ENCODE measurements at places on chromosomes 16 and 17. TPM values are rescaled to one million over a fixed set of nuclear protein-coding genes. Genes with fewer than 3 reads are reported as not detected.

The PRSS8 gene
- not detected for total RNA-seq

The NAGS gene
- 0.21 TPM for total RNA-seq

The ERI2 gene
- 2.3 TPM for total RNA-seq

The CD300LF gene
- total RNA-seq = 1.9 TPM

The RHBDL3 gene
- total RNA-seq = 0.15 TPM

The KRTAP4-4 gene
- total RNA-seq = not detected

The CAPNS2 gene
- not detected for total RNA-seq

- DNase-seq = no peak
- H3K36me3 ChIP-seq = no peaks in the 10 kb centered on the region
- no peak overlapping the region for H3K4me3 ChIP-seq
- H3K27me3 ChIP-seq = no peaks in the 10 kb centered on the region
Observed at GRCh38 chr17:35127751-35128514, 6.5 kb downstream of the FNDC8 start.

GRCh38 chr17:64096037-64096436 lies 33.9 kb downstream of the ERN1 start:
- DNase-seq = no peak
- H3K36me3 ChIP-seq = peaks cover 8% of the 10 kb centered on the region
- no peaks in the 10 kb centered on the region for H3K27me3 ChIP-seq
- H3K27ac ChIP-seq = peak overlapping the region; percentile 78

- peaks cover 8% of the 10 kb centered on the region for H3K4me1 ChIP-seq
- no peaks in the 10 kb centered on the region for H3K27me3 ChIP-seq
- no peak overlapping the region for H3K4me3 ChIP-seq
- no peak overlapping the region for H3K27ac ChIP-seq
- H3K36me3 ChIP-seq = no peaks in the 10 kb centered on the region
- DNase-seq = no peak
Observed at GRCh38 chr17:21132428-21132827, 5.7 kb downstream of the DHRS7B start.

GRCh38 chr16:23409522-23409921 lies 43.5 kb downstream of the COG7 start:
- H3K36me3 ChIP-seq = peaks cover 8% of the 10 kb centered on the region
- no peak overlapping the region for H3K27ac ChIP-seq
- H3K27me3 ChIP-seq = no peaks in the 10 kb centered on the region
- no peak for DNase-seq
- H3K4me3 ChIP-seq = no peak overlapping the region

DNA sequence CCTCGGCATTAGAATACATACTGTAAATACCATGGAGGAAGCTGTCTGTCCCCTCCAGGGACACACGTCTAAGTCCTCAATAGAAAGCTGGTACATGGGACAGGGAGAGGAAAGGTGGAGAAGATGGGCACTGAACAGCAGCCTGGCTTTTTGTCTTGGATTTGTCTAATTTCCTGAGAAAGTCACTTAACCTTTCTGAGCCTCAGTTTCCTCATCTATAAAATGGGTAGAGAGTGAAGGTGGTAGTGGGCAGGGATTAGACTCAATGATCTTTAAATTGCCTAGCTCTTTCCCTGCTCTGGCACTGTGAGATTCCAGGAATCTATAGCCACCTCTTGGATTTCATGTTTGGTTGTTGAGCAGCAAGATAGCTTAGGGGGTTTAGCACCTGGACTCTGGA lies 96.2 kb downstream of the ASIC2 start:
- no peak overlapping the region for H3K4me3 ChIP-seq
- DNase-seq = no peak
- H3K36me3 ChIP-seq = no peaks in the 10 kb centered on the region
- peaks cover 4% of the 10 kb centered on the region for H3K4me1 ChIP-seq
- H3K27ac ChIP-seq = no peak overlapping the region

GRCh38 chr16:71345031-71345430 lies 13.5 kb upstream of the CALB2 start:
- H3K4me3 ChIP-seq = no peak overlapping the region
- H3K27ac ChIP-seq = peak overlapping the region; percentile 39
- H3K4me1 ChIP-seq = no peaks in the 10 kb centered on the region
- peaks cover 58% of the 10 kb centered on the region for H3K27me3 ChIP-seq
- H3K36me3 ChIP-seq = no peaks in the 10 kb centered on the region

- H3K27ac ChIP-seq = peak overlapping the region; percentile 34
- H3K4me1 ChIP-seq = peaks cover 36% of the 10 kb centered on the region
- no peak for DNase-seq
- H3K27me3 ChIP-seq = no peaks in the 10 kb centered on the region
Observed at GRCh38 chr17:51422634-51423033, 162.3 kb downstream of the UTP18 start.

DNA sequence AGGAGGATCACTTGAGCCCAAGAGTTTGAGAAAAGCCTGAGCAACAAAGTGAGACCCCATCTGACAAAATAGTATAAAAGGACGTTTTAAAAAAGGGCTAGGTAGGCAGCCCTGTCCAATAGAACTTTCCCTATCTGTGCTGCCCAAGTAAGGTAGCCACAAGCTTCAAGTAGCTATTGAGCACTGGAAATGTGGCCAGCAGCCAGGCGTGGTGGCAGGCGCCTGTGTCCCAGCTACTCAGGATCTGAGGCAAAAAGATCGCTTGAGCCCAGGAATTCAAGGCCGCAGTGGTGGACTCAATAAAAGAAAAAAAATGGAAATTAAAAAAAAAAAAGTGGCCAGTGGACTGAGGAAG lies 1.5 kb upstream of the NQO1 start:
- H3K36me3 ChIP-seq = no peaks in the 10 kb centered on the region
- H3K27me3 ChIP-seq = no peaks in the 10 kb centered on the region
- H3K4me3 ChIP-seq = no peak overlapping the region

GRCh38 chr16:81987706-81988105 lies 23.6 kb downstream of the SDR42E1 start:
- no peak for DNase-seq
- H3K4me1 ChIP-seq = no peaks in the 10 kb centered on the region
- no peak overlapping the region for H3K4me3 ChIP-seq
- no peaks in the 10 kb centered on the region for H3K36me3 ChIP-seq

GRCh38 chr17:35167666-35168065 lies 20.0 kb downstream of the UNC45B start:
- no peak overlapping the region for H3K27ac ChIP-seq
- H3K4me1 ChIP-seq = peaks cover 19% of the 10 kb centered on the region
- H3K27me3 ChIP-seq = no peaks in the 10 kb centered on the region
- no peaks in the 10 kb centered on the region for H3K36me3 ChIP-seq
- H3K4me3 ChIP-seq = no peak overlapping the region
- no peak for DNase-seq

- H3K4me1 ChIP-seq = peaks cover 8% of the 10 kb centered on the region
- no peak for DNase-seq
- peaks cover 7% of the 10 kb centered on the region for H3K36me3 ChIP-seq
- H3K27ac ChIP-seq = peak overlapping the region; percentile 77
- H3K27me3 ChIP-seq = no peaks in the 10 kb centered on the region
Observed at GRCh38 chr17:57672971-57673370, 72.1 kb downstream of the CCDC182 start.

GRCh38 chr17:74860229-74860871 lies 665 bp upstream of the GRIN2C start:
- H3K4me1 ChIP-seq = peaks cover 13% of the 10 kb centered on the region
- H3K4me3 ChIP-seq = peak overlapping the region; percentile 77
- no peaks in the 10 kb centered on the region for H3K36me3 ChIP-seq
- no peak for DNase-seq
- no peak overlapping the region for H3K27ac ChIP-seq

GRCh38 chr17:77723071-77723908 lies 235.2 kb upstream of the TNRC6C start:
- no peak overlapping the region for H3K27ac ChIP-seq
- peaks cover 2% of the 10 kb centered on the region for H3K4me1 ChIP-seq
- no peak for DNase-seq
- no peak overlapping the region for H3K4me3 ChIP-seq

DNA sequence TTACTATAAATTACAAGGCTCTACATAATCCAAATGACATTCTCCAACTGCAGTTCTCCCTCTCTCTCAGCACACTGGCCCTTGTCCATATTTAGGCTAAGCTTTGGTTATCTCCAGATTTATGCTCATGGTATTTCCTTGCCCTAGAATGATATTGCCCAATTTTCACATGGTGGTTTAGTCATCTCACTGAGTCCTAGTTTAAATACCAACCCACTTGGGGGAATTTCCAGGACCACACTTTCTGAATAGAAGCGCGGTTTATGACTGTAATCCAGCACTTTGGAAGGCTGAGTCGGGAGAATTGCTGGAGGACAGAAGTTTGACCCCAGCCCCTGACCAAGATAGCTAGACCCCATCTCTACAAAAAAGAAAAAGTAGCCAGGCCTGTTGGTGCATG lies 280.1 kb upstream of the MON1B start:
- H3K4me3 ChIP-seq = no peak overlapping the region
- H3K27me3 ChIP-seq = no peaks in the 10 kb centered on the region
- DNase-seq = no peak
- no peaks in the 10 kb centered on the region for H3K36me3 ChIP-seq
- H3K4me1 ChIP-seq = no peaks in the 10 kb centered on the region

- H3K27ac ChIP-seq = peak overlapping the region; percentile 47
- peaks cover 9% of the 10 kb centered on the region for H3K4me1 ChIP-seq
- H3K27me3 ChIP-seq = peaks cover 8% of the 10 kb centered on the region
- no peak for DNase-seq
- peaks cover 3% of the 10 kb centered on the region for H3K36me3 ChIP-seq
Observed at GRCh38 chr17:28404812-28405570, 1.0 kb downstream of the SLC46A1 start.
